ENCODE measurements at places on chromosomes 5 and 9.

- DNase-seq, result peak; percentile 3
Measured at GRCh38 chr9:134618833-134619447, 22.7 kb upstream of the COL5A1 start.

DNA sequence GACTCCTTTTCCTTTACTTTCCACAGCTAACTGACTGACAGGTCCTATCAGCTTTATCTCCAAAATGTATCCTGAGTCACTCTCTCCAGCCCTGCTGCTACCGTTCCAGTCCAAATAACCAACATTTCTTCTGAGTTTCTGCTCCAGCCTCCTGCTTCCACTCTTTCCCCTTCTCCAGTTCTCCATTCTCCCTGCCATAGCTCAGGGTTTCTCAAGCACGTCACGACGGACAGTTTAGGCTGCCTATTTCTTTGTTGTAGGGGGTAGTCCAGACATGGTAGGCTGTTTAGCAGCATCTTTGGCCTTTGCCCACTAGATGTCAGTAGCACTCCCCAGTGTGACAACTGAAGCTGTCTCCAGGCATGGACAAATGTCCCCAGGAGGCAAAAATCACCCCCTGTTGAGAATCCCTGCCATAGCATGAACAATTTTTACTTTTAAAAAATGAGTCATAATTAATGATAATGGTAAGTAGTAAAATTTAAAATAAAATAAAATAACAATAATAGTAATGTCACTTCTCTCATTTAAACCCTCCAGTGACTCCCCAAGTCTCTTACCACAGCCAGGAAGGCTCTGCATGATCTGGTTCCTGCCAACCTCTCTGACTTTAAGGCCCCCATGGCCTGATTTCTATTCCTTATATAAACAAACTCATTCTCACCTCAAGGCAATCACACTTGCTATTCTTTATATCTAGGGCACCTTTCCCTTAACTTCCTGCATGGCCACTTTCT lies 105.4 kb upstream of the FER start:
- peak; percentile 43 for DNase-seq

GRCh38 chr9:77605449-77606220 lies 42.5 kb downstream of the GNA14 start:
- DNase-seq, result no peak

- no peak for DNase-seq
Measured at GRCh38 chr5:947626-948471, 55.2 kb downstream of the TRIP13 start.

DNA sequence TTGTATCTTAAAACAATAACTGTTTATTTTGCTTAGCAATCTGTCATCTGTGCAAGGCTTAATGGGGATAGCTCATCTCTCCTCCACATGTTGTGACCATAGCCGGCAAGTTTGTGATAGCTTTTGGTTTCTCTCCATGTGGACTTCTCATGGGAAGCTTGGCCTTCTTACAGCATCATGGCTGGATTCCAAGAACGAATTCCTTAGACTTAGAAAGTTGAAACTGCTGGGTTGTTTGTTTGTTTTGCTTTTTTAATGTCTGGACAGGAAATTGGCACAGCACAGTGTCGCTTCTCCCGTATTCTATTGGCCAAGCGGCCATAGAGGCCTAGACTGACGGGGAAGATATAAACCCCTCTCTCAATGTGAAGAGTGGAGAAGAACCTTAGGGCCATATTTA lies 61.0 kb upstream of the PRDM9 start:
- no peak for DNase-seq

DNA sequence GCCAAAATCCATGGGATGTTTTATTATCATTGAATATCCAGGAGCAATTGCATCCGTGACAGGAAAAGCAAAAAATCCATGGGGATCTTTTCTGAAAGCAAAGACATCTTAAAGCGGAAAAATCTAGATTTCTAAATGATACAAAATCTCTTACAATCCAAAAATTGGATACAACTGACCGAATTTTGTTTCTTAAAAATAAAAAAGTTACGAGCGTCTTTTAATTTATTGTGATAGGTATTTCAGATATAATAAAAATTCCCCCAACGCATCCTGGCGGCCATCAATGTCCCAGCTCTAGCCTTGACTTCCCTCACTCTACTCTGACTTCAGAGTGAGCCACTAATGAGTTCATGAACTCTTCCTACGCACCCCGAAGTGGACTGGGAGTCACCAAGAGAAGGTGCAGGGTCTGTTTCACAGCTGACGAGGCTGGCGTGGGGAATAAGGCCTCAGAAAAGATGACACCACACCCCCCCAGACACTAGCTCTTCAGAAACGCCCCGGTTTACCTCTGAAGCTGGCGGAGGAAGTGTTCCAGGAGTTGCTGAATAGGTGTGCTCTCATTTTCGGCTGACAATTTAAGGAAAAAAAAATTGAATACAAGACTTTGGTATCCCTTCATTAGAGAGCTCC lies 3.4 kb downstream of the BRD9 start:
- DNase-seq, result no peak

GRCh38 chr9:92942688-92943616 lies 4.4 kb upstream of the FGD3 start:
- DNase-seq, result no peak

GRCh38 chr5:4551034-4551433 lies 589.1 kb upstream of the ADAMTS16 start:
- DNase-seq, result no peak

- DNase-seq, result no peak
Measured at GRCh38 chr5:123151227-123151909, 62.3 kb downstream of the PRDM6 start.

GRCh38 chr5:6185574-6185973 lies 192.8 kb downstream of the MED10 start:
- no peak for DNase-seq

- no peak for DNase-seq
Measured at GRCh38 chr5:16568875-16569580, 47.8 kb downstream of the RETREG1 start.

DNA sequence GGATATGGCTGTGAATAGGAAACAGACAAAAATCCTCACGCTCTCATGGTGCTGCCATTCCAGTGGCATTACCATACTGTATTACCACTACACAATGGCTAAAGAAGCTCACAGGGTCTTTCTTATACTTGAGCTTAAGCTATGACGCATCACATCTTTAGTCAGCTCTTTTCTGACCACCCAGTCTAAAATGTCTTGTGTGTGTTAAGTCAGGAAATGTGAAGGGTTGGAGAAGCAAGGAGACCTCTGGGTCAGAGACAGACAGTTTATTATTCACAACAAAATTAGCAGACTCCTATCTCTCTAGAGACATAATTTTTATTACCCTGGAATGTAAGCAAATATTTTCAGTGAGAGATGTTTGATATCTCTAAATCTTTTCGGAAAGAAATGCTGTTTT lies 1583.2 kb upstream of the WWC1 start:
- no peak for DNase-seq

DNA sequence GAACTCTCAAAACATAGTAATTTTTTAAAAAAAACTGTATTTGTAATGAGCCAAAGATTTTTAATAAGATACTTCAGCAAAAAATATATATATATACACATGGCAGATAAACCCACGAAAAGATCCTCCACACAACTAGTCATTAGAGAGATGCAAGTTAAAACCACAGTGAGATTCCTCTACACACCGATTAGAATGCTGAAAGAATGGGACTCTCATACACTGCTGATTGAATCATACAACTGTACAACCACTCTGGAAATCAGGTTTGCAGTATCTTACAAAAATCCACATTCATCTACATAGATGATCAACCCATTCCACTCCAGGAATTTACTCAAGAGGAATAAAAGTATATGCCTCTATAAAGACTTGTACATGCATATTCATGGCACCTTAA lies 43.7 kb downstream of the RASEF start:
- DNase-seq, result no peak

DNA sequence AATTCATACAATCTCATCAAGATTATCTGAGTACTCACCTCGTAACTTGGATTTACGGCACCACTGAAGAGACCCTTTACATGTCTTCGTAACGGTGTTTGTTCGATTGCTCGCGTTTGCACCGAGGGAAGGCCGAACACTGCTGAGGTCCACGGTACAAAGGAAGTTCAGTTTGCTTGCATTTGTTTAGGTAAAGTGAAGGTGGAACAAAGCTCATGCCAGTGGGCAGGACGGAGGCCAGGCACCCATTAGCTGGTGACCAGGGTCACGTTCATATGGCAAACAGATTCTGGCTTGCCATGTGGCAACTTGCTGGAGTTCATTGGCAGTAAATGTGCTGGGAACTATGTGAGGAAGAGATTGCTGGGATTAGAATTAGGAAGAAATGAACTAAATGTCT lies 164.8 kb downstream of the MACROH2A1 start:
- DNase-seq, result no peak

GRCh38 chr5:131821221-131821620 lies 24.4 kb upstream of the FNIP1 start:
- no peak for DNase-seq

Measured in activated T-cell treated with anti-CD3 and anti-CD28 coated beads, Interleukin-2, amount 50 U/mL, for 1 hour (primary cell).